H9 (cell line): ENCODE measurements at places on chromosomes 4 and X. TPM values are rescaled to one million over a fixed set of nuclear protein-coding genes. Genes with fewer than 3 reads are reported as not detected.

DNA sequence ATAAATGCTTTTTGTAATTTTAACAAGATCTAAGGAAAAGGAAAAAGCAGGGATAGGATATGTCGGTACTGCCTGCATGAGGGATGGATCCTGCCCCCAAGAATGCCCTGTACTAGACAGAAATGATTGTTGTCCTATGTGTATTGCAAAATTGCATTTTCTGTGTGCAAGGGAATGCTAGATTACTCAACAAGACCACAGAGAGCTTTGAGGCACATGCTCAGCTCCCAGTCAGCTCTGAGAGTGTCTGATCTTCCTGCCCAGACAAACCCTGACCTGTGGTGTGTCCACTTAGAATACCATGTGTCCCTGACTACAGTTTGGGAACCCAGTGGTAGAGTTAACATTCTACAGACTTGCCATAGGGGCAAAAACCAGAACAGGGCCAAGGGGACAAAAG lies 129.2 kb upstream of the PAK3 start:
- DNase-seq, result no peak

DNA sequence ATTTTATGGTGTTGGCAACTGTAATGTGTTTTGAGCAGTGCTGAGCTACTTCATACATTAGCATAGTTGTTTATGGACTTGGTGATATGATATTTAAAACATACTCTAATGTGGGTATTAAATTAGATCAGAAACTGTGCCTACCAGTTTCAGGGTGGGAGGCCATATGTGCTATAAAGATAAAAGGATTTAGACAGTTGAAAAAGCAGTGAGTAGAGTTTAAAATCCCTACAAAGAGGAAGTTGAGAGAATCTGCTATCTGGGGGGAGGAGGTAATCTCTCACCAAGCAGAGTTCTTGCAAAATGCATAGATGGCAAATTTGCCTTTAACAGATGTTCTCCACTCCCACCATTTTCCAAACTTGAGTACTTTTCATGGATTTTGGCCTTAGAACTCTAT lies 154.5 kb downstream of the SPOCK3 start:
- no peak for DNase-seq

GRCh38 chr4:156109943-156110900 lies 156.6 kb upstream of the CTSO start:
- peak; percentile 49 for DNase-seq

- no peak for DNase-seq
Observed at GRCh38 chr4:37439809-37440474, 195.4 kb downstream of the NWD2 start.

GRCh38 chr4:185566425-185566824 lies 31.1 kb upstream of the PDLIM3 start:
- no peak for DNase-seq

GRCh38 chr4:136476753-136477152 lies 1055.5 kb downstream of the PCDH18 start:
- no peak for DNase-seq

- no peak for DNase-seq
Observed at GRCh38 chr4:152430507-152430906, 105.4 kb downstream of the FBXW7 start.

- DNase-seq, result no peak
Observed at GRCh38 chr4:4853371-4853823, 6.1 kb upstream of the MSX1 start.

GRCh38 chr4:79395841-79396240 lies 12.2 kb downstream of the GK2 start:
- DNase-seq, result no peak

- no peak for DNase-seq
Observed at GRCh38 chrX:94831364-94831763, 1157.4 kb downstream of the FAM133A start.

- DNase-seq, result no peak
Observed at GRCh38 chr4:6198278-6198677, 2.1 kb downstream of the JAKMIP1 start.

DNA sequence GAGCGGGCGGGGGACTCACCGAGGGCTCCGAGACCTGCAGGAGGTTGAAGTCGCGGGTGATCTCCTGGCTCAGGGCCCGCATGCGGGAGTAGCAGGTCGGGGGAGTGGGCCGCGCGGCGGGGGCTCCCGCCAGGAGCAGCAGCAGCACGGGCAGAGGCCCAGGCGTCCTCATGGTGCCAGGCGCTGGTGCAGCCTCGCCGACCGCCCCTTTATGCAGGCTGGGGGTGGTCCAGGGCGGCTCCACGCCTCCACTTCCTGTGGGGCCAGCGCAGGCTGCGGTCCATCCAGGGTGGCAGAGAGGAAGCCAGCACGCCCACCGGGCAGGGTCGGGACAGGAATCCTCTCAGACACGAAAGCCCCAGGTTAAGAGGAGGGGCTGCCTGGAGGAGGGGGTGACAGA lies at the start of gene CYTL1:
CYTL1 (minus strand) TSS at position 185 of the 400 bp plus-strand sequence; CDS start at position 172, 13 bp downstream.
- peak; percentile 73 for DNase-seq

- DNase-seq, result peak; percentile 39
Observed at GRCh38 chr4:48116582-48116981, 17.5 kb downstream of the TXK start.

DNA sequence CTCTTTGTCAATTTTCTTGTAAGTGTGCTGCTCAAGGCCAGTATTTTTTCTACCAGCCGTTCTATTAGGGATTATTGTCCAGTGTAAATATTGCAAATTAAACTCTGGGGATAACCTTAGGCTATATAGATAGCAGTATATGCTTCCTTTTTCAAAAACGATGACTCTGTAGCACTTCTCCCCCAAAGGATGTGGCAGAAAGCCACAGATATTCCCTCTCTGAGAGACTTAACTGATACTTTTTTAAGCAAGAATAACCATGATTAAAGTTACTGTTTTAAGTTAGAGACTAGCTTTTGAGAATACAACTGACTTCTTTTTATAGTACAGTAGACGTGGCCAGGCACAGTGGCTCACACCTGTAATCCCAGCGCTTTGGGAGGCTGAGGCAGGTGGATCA lies 130.0 kb downstream of the FHIP1A start:
- DNase-seq, result no peak

DNA sequence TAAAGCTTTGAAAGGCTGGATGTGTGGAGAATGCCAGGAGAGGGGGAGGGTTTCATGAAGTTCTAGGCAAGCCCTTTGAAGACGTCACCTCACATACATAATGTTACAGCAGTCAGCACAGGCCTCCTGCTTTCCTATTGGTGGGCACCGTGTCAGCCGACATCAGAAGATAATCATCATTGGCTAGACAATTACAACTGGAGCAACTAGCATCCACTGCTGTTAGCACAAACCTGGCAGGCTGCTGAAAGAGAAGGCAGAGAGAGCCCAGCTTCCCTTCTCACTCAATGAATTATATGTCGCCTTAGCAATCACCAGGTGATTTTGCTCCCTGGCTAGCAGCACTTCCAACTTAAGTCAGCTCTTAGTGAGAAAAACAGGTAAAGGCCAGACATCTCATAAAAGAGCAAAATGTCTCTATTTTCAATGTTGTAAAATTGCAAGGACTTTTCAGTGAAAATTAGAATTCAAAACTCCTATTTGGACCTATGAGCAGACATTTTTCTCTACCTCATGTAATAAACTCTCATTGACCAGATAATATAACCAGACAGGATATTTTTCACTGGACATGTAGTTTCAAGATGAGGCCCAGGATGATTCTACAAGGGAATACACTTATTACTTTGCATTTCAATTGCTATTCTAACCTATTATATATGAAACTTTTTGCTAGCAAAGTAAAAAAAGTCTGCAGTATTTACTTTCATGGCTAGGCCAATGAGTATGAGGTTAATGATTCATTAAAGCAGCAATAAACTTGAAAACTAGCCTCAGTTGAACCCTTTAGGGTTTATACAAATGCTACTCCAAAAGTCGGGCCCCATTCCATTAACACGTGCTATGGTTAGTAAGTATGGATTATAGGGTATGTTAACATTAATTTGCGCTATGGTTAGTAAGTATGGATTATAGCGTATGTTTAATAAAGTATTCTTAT lies 4.3 kb downstream of the ELOVL6 start:
- peak; percentile 95 for DNase-seq

Gene SMIM43
- total RNA-seq, result 1.0 and 1.2 TPM in 2 replicates

Gene C4orf54
- total RNA-seq, result not detected in 2 replicates

Gene CT55
- 0.24 TPM in 1 of 2 replicates, not detected in the other for total RNA-seq

Gene CTAG2
- total RNA-seq, result not detected in 2 replicates

Gene ATP8A1
- total RNA-seq, result 5.1 and 5.7 TPM in 2 replicates
